Hematopoietic multipotent progenitor cell treated with erythropoietin and hydrocortisone succinate and interleukin-3 and kit ligand, for 4 days (in vitro differentiated cells): ENCODE measurements at places on chromosomes 5 and 9.

DNA sequence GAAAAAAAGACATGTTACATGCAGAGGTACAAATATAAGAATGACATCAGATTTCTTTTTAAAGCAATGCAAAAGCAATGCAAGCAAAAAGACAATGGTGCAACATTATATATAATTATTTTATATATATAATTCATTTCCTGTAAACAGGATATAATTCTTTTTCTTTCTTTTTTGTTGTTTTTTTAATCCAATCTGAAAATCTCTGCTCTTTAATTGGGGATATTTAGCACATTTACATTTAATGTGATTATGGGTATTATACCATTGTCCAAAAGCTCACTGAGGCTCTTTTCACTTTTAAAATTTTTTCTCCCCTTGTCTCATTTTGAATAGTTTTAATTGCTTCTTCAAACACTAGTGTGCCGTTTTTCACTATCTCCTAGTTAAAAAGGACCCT lies 148.9 kb downstream of the FGF18 start:
- DNase-seq, result no peak

DNA sequence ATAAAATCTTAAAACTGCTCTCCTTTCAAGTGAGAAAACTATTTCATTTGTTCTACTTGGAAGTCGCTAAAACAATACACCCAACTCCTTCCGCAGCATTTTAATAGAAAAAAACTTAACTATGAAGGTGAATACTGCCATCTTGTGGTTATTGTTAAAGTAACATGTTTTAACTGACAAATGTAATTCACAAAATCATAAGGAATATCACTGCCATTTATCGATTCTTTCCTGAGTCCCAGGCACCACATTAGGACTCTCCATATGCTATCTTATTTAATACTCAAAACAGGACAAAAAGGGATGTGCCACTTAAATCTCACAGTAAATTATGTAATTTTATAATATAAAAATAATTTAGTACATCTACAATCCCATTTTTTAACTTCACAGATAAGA lies 130.5 kb upstream of the ITGA1 start:
- DNase-seq, result peak; percentile 76

GRCh38 chr5:133047404-133047803 lies 4.4 kb upstream of the HSPA4 start:
- no peak for DNase-seq

- DNase-seq, result no peak
These were observed 47.2 kb upstream of the FBXL7 start for GRCh38 chr5:15452781-15453180.
